ENCODE measurements at places on chromosomes 3 and 15.

GRCh38 chr15:62953496-62954045, 89.0 kb upstream of the TPM1 start:
- DNase-seq = no peak

GRCh38 chr15:49644364-49644794, 23.5 kb downstream of the DTWD1 start:
- DNase-seq = no peak

DNA sequence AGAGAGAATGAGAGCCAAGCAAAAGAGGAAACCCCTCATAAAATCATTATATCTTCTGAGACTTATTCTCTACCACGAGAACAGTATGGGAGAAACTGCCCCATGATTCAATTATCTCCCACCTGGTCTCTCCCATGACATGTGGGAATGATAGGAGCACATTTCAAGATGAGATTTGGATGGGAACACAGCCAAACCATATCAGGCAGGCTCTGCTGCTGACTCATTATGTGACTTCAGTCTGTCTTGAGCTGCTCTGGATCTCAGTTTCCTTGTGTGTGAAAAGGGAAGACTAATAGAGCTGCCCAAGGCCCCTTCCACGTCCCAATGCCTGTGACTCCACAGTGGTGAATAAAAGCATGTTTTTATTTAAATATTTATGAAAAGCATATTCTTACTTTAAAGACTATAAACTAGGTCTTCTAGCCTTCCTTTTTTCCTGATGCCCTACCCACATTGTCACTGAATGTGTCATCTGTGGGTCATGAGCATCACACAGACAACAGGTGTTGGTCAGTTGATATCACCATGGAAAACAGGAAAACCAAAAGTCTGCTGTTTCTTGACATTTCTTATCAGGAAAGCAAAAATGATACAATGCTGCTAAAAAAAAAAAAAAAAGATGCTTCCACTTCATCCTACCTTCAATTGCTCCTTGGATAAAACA, 96.0 kb upstream of the PPP2R3A start:
- no peak for DNase-seq

GRCh38 chr3:17258823-17259436, 374.2 kb downstream of the PLCL2 start:
- no peak for DNase-seq

DNA sequence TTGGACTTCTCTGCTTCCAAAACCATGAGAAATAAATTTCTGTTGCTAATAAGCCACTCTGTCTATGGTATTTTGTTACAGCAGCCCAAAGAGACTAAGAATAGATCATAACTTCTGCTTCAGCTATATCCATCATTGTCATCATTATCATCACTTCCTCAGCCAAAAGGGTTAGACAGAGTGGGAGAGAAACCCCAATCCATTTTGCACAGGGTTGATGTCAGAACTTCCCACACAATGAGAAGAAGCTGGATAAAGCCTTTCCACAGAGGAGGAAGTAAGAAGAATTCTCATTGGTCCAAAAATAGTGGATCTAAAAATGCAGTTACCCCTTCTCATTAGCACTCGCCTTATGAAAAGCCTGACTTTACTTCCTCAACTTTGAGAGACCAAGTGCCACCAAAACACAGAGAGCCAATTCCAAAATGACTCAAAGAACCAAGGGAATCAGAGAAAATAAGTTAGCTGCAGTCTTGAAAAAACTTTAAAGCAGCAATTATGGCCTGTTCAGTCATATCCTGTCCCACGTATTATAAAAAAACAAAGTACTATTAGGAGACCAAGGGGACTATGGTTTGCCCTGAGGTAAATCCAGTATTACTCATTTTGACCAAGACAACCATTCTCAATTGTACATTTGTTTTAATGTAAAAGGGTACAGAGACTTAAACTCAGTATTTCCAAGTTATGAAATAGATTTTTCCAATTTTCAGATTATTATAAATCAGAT, 80.2 kb downstream of the WNT5A start:
- no peak for DNase-seq

- DNase-seq = no peak
Measured at GRCh38 chr3:58874795-58875194, 175.0 kb downstream of the CFAP20DC start.

- DNase-seq = no peak
Measured at GRCh38 chr3:152021951-152022461, 148.6 kb downstream of the SUCNR1 start.

All from stimulated activated CD8-positive, alpha-beta memory T cell treated with anti-CD3 and anti-CD28 coated beads, Interleukin-7, amount 100 ng/mL, for 1 hour (primary cell).